ENCODE measurements at places on chromosomes 6 and 20. TPM values are rescaled to one million over a fixed set of nuclear protein-coding genes. Genes with fewer than 3 reads are reported as not detected.

- no peak for DNase-seq
Measured at GRCh38 chr20:51142448-51142847, 119.5 kb upstream of the KCNG1 start.

DNA sequence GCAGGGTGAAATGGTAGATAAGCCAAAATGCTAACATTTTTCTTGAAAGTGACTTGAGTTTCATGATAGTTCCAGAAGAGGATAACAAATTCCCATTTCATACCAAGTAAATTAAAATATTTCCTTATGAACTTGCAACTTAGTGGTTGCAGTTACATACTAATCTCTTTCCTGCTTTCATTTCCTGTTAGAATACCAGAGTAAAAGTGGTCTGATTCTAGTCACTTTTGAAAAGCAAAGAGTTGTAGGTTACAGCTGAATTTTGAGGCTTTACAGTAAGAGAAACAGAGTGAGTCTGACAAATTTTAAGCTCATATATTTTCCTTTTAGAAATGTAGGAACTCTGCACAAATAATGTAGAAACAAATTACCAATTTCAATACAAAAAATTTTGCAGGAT is 117.4 kb downstream of the ZFAND3 start:
- no peak for DNase-seq

- no peak for DNase-seq
Measured at GRCh38 chr20:16415071-16416053, 157.9 kb downstream of the KIF16B start.

GRCh38 chr6:72084992-72085569 is 198.7 kb downstream of the RIMS1 start:
- no peak for DNase-seq

DNA sequence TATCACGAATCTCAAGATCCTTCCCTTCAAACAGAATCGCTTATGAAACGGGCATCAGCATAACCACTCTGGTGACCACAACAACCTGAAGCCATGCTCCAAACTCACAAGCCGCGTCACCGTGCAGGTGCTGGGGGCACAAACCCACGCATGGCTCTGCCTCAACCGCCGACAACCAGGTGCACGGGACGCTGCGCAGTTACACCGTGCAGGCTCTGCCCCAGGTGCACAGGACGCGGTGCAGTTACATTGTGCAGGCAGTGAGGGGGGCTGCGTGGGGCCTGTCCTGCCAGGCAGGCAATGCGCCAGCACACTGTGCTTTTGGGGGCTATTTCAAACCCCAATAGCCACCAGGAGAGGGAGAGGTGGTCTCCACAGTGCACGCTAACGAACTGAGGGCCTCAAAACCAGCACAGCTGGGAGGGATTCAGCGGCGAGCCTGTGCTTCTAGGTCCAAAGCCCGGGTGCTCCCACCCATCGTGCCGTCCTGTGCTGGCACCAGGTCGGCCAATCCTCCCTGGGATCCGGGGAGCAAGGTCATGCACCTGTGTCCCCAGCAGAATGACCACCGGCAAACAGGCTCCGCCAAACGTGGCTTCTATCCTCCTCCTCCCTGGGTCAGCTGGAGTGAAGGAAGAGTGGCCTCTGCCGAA is 35.8 kb downstream of the ZBTB46 start:
- DNase-seq = no peak

GRCh38 chr6:162636167-162636566 is 91.4 kb downstream of the PRKN start:
- no peak for DNase-seq

GRCh38 chr6:12848964-12849808 is 132.6 kb downstream of the PHACTR1 start:
- no peak for DNase-seq

- DNase-seq = no peak
Measured at GRCh38 chr6:99790679-99791078, 184.0 kb downstream of the PRDM13 start.

- peak; percentile 97 for DNase-seq
Measured at GRCh38 chr20:50731055-50731929, at the start of gene PARD6B. PARD6B (plus strand) TSS chr20:50731580; CDS start chr20:50731787, 207 bp downstream.

DNA sequence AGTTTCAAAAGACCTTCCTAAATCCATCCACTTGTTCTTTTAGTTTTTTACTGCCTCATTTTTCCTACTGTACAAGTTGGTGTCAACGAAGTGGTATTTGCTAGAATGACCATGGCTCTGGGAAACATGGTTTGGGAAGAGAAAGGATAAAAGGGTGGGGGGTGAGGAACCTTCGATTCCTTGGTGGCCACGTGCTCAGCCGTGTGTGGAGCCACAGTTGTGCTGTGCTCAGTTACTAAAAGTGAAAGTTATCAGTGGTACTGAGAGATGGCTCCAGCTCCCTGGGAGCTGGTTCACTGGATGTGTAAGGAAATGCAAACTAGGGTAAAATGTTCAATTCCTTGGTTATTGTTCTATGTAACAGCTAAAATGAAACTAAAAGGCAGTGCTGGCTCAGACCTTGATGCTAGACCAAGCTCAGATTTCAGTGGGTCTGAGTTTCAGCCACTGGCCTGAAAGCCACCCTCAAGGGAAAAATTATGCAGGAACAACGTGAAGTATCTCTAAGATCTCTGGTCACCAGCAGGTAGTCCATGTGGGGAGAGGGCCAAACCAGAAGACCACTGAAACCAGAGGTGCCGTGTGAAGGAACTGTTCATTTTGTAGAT is 7.4 kb upstream of the SLC22A2 start:
- no peak for DNase-seq

- no peak for DNase-seq
Measured at GRCh38 chr20:37991157-37991866, 41.9 kb downstream of the TTI1 start.

GRCh38 chr6:42370323-42370985 is 81.3 kb downstream of the TRERF1 start:
- DNase-seq = no peak

GRCh38 chr6:161271343-161272030 is 2.4 kb downstream of the AGPAT4 start:
- DNase-seq = no peak

DNA sequence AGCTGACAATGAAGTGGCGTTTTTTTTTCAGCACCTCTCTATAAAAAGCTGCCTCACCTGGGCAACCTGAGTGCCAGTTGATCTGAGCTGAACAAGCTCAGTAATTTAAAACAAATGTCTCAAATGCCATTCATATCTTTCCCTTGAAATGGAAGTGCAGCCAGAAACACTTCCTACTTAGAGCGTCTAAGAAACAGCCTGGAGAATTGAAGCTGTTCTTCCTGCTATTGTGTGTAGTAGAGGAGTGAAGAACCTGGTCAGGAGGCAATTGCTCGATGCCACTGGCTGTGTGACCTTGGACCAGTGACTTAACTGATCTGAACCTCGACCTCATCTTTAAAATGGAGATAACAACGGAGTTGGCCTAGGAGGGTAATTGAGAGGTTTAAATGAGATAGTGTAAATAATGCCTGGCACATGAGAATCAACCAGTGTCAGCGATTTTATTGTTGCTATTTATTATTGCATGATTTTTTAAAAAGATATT is 95.4 kb upstream of the FOXQ1 start:
- DNase-seq = no peak

- no peak for DNase-seq
Measured at GRCh38 chr20:64055893-64056638, 6.6 kb upstream of the SOX18 start.

DNA sequence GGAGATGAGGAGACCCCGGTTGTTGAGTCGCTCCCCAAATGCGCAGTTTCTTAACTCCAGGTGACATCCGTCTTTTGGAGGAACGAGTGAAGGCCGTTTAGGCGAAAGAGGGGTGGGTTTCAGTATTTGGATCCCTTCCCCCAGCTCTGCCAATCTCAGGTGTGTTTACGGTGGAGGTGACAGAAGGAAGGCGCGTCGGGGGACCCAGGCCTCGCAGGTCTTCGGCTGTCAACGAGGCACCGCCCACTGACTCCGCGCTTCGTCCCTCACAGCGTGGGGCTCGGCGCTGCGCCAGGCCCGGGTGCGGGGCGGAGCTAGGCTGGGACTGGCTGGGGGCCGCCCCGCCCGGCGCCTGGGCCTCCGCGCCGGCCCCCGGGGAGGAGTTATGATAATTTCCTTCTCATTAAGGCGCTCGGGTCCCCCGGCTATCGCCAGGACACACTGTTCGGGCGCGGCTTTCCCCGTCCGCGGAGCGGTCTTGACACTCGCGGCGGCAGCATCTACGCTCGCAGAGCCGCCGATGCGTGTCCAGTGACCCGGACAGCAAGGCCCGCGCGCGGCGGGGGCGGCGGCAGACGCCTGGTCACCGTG is at the start of gene TFAP2C:
TSS of gene TFAP2C (plus strand) at position 434 of the 591 bp plus-strand sequence. CDS start 239 bp downstream, outside the sequence.
- peak; percentile 46 for DNase-seq

DNA sequence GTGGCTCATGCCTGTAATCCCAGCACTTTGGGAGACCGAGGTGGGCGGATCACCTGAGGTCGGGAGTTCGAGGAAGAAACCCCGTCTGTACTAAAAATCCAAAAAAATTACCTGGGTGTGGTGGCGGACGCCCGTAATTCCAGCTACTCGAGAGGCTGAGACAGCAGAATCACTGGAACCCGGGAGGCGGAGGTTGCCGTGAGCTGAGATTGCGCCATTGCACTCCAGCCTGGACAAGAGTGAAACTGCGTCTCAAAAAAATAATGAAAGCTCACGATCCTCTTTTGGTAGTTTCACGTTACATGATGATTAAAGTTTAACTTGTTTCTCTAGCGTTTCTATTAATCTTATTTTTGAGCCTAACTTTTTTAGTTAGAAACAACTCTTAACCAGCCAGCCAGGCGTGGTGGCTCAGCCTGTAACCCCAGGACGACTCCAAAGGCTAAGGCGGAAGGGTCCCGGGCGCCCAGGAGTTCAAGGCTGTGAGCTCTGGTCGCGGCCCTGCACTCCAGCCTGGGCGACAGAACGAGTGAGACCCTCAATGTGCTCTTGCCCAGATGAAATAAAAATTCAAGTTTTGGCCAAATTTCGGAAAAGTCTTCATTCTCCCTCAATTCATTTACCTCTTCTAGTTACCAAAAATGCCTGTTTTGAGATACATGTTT is 1.2 kb upstream of the WRNIP1 start:
- peak; percentile 59 for DNase-seq

GRCh38 chr6:88992741-88993552 is 29.5 kb upstream of the RNGTT start:
- DNase-seq = no peak

DNA sequence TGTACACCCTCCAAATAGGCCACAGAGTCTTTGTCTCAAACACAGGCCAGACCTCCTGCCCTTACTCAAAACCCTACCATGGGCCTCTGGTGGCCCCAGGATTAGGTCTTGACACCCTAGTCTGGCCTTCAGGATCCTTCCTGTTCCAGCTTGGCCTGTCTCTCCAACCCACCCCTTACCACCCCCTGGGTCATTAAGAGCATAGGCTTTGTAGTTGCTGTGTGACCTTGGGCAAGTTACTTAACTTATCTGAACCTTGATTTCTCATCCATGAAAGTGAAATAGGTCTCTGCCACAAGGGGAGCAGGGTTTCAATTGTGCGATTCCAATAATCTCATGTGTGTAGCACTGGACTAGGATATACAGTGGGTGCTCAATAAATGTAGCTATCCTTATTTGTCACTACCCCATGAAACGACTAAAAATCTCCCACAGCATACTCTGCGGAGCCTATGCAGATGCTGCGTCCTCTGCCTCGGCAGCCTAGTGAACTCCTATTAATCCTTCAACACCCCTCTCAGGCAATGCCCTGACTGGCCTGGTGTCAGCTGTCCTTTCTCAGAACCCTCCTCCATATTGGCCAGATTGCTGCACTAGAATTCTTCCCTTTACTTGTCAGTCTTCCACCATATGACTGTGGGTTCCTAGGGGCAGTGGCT is 39.7 kb upstream of the NOL4L start:
- no peak for DNase-seq

GRCh38 chr6:170405311-170405975 is 98.9 kb downstream of the FAM120B start:
- DNase-seq = no peak

GRCh38 chr6:56093776-56094175 is 153.6 kb downstream of the COL21A1 start:
- no peak for DNase-seq

DNA sequence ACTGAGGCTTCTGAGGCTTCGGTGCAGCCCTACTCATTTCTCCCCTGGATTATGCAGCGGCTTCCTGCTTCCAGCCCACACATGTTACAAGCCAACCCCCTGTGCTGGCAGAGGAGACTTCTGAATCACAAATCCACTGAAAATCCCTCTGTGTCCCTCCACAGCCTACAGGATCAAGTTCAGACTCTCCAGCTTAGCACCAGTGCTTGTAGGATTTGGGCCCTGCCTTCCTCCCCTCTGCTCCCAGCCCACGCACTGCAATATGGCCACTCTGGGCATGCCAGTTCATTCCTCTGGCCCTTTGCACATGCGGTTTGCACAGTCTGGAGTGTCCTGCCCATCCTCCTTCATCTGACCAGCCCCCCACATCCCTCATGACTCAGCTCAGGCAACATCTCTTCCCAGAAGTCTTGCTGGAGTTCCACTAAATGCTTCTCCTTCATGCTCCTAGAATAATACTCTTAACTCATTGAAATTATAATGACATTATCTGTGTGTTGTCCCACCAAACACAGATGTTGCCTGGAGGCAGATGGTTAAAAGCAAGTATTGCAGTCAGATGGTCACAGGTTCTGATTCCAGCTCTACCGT is 15.9 kb upstream of the MDGA1 start:
- DNase-seq = no peak

GRCh38 chr20:59157961-59158541 is 5.6 kb upstream of the ZNF831 start:
- DNase-seq = no peak

GRCh38 chr20:20448881-20449280 is 81.0 kb downstream of the INSM1 start:
- DNase-seq = no peak

GRCh38 chr6:51398064-51398705 is 579.5 kb downstream of the TFAP2B start:
- no peak for DNase-seq

GRCh38 chr20:53800883-53801604 is 207.4 kb upstream of the ZNF217 start:
- no peak for DNase-seq

DNA sequence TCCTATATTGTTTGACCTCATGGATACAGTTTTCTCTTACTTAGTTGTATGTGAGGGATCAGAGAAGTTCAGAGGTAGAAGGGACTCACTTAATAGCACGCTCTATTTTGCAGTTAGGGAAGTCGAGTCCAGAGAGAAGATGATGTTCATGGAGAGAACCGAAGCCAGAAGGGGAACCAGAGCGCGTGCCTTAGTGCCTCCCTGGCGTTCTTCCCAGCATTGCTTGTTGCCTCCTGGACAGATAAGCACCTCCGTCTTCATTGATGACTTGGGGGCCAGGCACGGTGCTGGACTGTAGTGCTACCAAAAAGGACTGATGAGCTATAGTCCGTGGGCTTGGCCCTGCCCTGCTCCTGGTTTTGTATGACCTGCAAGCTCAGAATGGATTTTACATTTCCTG is 109.8 kb downstream of the RPP40 start:
- DNase-seq = no peak

- no peak for DNase-seq
Measured at GRCh38 chr20:60304931-60305330, 346.7 kb downstream of the CDH26 start.

ANKEF1 gene
- 4.9 TPM for total RNA-seq

SPAG4 gene
- total RNA-seq = 9.9 TPM

HFE gene
- 7.6 TPM for total RNA-seq

SNAI1 gene
- total RNA-seq = 9.0 TPM

DEFB124 gene
- not detected for total RNA-seq

PPP1R14C gene
- 0.40 TPM for total RNA-seq

NKAPL gene
- 2.1 TPM for total RNA-seq

ADGB gene
- 0.64 TPM for total RNA-seq

MACROD2 gene
- 7.6 TPM for total RNA-seq

C20orf202 gene
- 0.25 TPM for total RNA-seq

PACRG gene
- 3.8 TPM for total RNA-seq

STX7 gene
- 51.5 TPM for total RNA-seq

ADTRP gene
- total RNA-seq = not detected

RGS17 gene
- 0.69 TPM for total RNA-seq
